ENCODE measurements at places on chromosomes 12 and 14. TPM values are rescaled to one million over a fixed set of nuclear protein-coding genes. Genes with fewer than 3 reads are reported as not detected.

GRCh38 chr14:72907886-72908285 is 14.0 kb upstream of the DPF3 start:
- H3K27ac ChIP-seq, result no peak overlapping the region
- no peaks in the 10 kb centered on the region for H3K27me3 ChIP-seq
- no peaks in the 10 kb centered on the region for H3K4me1 ChIP-seq
- no peak for DNase-seq
- no peak overlapping the region for H3K4me3 ChIP-seq

GRCh38 chr12:49929581-49929980 is 21.0 kb upstream of the AQP2 start:
- H3K36me3 ChIP-seq, result no peaks in the 10 kb centered on the region

LIN7A gene
- 18.9 TPM for total RNA-seq

DNA sequence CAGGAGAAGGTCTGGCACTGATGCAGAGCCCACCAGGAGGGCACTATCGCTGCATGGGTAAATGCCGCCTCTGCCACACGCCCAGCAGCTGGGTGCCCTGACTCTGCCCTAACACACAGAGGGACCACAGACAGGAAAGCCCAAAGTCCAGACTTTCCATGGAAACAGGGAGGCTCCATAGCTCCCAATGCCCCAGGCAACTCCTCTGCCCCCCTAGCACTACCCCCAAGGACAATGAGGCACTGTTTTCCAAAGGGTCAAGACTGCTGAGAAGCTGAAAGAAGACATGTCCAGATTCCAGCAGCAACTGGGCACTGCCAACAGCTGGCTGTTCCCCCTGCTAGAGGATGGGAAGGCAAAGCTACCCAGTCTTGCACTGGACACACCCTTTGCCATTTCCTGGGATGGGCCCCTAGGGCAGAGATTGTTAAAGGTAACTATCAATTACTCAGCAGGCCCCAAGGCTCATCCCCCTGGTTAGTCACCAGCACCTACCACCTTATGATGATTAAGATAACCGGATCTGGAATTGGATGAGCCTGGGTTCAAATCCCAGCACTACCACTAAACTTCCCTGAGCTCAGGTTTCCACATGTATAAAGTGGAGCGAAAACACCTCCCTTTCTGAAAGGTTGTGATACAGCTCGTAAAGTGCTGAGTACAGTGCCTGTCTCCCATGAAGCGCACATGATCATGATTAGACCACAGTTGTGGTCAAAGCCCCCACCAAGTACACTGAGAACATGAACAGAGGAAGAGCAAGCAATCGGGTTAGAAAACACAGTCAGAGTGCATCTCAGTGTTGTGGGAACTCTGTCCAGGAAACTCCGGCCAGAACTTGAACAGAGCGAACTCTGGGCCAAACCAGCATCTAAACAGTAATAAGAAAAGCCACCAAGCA is 3.3 kb downstream of the PXN start:
- no peaks in the 10 kb centered on the region for H3K27me3 ChIP-seq
- no peak for DNase-seq
- peaks cover 60% of the 10 kb centered on the region for H3K4me1 ChIP-seq
- peak overlapping the region; percentile 83 for H3K27ac ChIP-seq

STON2 gene
- total RNA-seq, result 47.7 TPM

DNA sequence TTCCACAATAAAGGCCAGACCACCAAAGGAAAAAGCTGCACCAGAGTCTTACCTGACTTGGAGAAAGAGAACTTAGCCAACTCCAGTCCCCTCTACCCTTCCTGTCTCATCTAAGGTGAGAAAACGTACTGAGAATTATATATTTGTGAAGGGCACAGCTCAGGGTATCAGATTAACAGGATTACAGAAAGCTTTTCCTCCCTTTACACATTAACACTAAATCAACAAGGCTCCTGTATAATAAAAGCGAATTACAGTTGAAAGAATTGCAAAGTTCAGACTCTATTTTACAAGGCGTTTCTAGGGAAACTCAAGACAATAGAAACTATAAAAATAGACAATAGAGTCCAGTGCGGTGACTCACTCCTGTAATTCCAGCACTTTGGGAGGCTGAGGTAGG is 82.7 kb upstream of the RPL10L start:
- no peak overlapping the region for H3K4me3 ChIP-seq
- no peak for DNase-seq
- no peaks in the 10 kb centered on the region for H3K36me3 ChIP-seq
- H3K4me1 ChIP-seq, result no peaks in the 10 kb centered on the region

RDH16 gene
- total RNA-seq, result 0.32 TPM

CRACR2A gene
- total RNA-seq, result 5.4 TPM

KRT75 gene
- total RNA-seq, result not detected

TSPAN19 gene
- not detected for total RNA-seq

DNA sequence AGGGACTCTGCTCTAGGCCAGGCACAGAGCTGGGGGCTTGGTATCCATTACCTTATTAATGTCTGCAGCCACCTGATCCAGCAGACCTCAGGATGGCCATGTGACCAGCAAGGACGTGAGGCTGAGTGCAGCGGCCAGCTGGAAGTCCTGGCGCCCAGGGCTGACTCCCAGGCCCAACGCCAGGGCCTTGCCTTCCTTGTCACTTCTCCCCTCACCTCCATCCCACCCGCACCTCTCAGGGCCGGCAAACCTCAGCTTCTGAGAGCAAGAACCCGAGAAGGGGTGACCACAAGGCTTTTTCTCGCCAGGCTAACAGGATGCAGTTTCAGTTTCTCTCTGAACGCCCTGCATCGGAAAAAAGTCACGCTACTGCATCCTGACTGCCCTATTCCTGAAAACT is 15.4 kb downstream of the RAB35 start:
- H3K27ac ChIP-seq, result no peak overlapping the region
- H3K4me1 ChIP-seq, result peaks cover 19% of the 10 kb centered on the region
- peaks cover 65% of the 10 kb centered on the region for H3K36me3 ChIP-seq
- no peak overlapping the region for H3K4me3 ChIP-seq
- no peaks in the 10 kb centered on the region for H3K27me3 ChIP-seq
- no peak for DNase-seq

DDX55 gene
- 20.2 TPM for total RNA-seq

IRAK4 gene
- 18.4 TPM for total RNA-seq

NXPH4 gene
- not detected for total RNA-seq

AKAP5 gene
- 3.6 TPM for total RNA-seq

DNA sequence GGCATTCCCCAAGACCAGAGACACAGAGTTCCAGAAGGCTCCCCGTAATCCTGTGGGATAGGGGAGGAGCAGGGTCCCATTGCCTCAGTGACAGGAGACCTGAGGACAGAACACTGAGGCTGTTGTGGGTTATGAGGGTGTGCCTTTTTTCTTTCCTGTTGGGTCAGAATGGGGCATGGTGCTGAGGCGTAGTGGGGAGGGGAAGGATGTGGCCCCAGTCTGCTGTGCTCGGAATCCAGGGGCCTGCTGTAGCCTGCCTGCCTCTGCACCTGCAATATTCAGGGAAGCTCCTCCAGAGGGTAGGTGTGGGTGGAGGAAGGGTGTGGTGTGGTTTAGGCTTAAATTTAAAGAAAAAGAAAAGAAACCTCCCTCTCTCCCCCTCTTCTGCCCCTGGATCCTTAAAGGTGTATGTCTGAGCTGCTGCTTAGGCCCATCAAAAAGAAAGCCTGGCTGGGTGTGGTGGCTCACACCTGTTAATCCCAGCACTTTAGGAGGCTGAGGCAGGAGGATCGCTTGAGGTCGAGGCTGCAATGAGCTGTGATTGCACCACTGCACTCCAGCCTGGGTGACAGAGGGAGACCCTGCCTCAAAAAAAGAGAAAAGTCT is 18.7 kb downstream of the PLEKHG3 start:
- no peak for DNase-seq
- peaks cover 3% of the 10 kb centered on the region for H3K36me3 ChIP-seq
- no peak overlapping the region for H3K27ac ChIP-seq
- no peak overlapping the region for H3K4me3 ChIP-seq
- H3K27me3 ChIP-seq, result no peaks in the 10 kb centered on the region

DNA sequence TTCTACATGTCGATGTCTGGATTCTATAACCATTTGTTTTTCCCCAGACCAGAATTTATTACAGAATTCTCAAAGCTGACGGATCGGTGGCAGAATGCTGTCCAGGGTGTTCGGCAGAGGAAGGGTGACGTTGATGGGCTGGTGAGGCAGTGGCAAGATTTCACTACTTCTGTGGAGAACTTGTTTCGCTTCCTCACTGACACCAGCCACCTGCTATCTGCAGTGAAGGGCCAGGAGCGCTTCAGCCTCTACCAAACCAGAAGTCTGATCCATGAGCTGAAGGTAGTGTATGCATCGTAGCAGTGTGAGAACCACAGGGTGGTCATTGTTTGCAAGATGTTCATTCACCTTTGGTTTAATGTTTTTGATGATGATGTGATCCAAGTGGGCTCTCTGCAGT is 124.0 kb downstream of the ESR2 start:
- H3K4me3 ChIP-seq, result no peak overlapping the region
- no peaks in the 10 kb centered on the region for H3K27me3 ChIP-seq
- no peak for DNase-seq
- no peaks in the 10 kb centered on the region for H3K4me1 ChIP-seq
- H3K27ac ChIP-seq, result no peak overlapping the region
- H3K36me3 ChIP-seq, result peaks cover 55% of the 10 kb centered on the region

DNA sequence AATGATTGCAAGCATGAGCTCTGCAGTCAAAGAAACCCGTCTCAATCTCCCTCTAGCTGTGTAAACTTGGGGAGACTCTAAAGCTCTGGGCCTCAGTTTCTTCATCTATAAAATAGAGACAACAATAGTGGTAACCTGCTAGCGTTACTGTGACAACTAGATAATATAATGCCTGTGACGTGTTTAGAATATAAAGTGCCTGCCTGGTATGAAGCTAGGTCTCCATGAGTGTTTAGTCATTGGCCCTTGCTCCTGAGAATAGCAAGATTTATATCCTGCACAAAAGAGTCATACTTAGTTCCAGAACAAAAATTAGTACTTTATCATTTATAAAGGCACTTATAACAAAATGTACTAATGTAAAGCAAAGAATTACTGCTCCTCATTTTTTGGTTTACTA is 8.8 kb upstream of the DCP1B start:
- DNase-seq, result no peak
- H3K36me3 ChIP-seq, result no peaks in the 10 kb centered on the region
- no peaks in the 10 kb centered on the region for H3K27me3 ChIP-seq
- H3K4me1 ChIP-seq, result peaks cover 24% of the 10 kb centered on the region
